C1 segment of cervical spinal cord (tissue), 14 donors: ENCODE measurements at places on chromosomes 3 and 15.
A peak's percentile ranks its signal among the peaks of the same experiment; 100 is the strongest.

- DNase-seq = no peak
These were observed 410.6 kb downstream of the FOXP1 start for GRCh38 chr3:71172951-71173350.

DNA sequence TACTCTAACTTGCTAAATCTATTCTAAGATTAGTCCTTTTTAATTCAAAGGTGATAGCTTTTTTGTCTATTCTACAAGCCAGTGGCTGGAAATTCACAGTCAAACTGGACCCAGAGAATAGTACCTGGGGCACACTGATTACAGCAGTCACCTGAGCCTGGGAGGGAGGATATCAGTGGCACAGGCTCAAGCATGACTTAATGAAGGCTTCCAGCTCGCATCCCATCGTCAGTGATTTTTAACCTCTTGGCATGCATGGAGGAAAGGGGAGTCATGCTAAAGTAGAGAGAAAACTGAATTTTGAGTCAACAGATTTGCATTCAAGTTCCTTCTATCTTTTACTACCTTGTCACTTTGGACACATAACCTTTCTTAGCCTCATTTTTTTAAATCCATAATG lies 24.8 kb downstream of the GOLIM4 start:
- DNase-seq = no peak

- no peak for DNase-seq
These were observed 47.2 kb upstream of the MME start for GRCh38 chr3:155032918-155033317.

DNA sequence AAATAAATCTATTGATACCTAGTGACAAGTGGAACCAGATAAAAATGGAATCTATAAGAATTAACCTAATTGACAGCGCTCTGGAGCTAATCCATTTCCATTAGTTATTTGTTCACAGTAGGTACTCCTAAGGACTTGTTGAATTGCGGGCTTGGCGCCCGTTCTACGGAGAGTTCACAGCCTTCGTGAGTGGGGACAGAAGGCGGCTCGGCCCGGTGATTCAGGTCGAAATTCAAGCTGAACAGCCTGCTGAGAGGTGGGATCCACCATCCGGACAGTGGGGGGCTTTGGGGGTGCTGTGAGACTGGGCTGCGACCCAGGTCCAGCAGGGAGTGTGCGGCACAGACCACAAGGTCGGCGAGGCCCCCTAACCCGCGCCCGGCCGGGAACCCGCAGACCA lies 779 bp upstream of the CTNNB1 start:
- no peak for DNase-seq

DNA sequence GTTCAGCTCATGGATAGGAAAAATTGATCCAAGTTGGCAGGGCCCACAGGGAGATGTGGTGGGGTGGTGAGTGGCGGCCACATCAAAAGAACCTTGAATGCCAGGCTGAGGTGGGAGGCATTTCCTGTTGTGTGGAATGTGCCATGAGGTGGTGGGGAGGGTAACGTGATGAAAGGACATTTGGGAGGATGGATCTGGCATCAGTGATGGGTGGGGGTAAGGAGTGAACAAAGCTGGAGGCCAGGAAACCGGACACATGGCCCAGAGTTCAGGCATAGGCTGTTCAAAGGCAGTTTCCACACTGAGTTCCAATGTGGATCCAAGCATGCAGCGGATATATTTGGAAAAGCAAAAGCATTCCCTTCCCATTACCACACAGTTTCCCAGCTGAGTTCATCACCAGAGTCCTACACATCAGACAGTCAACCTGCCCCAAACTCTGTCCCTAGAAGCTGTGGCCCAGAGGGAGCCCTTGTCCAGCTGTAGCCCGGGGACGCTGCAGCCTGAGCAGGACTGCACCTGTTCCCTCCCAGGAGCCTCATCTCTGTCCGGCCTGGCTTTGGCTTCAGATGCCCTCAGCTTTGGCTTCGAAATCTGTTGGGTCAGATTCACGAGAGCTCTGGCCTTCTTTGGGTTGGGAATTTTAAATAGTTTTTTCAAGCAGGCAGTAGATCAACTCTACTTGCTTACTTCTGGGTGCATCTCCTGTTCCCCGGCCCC lies 37.8 kb upstream of the GOLGA6B start:
- DNase-seq = no peak

DNA sequence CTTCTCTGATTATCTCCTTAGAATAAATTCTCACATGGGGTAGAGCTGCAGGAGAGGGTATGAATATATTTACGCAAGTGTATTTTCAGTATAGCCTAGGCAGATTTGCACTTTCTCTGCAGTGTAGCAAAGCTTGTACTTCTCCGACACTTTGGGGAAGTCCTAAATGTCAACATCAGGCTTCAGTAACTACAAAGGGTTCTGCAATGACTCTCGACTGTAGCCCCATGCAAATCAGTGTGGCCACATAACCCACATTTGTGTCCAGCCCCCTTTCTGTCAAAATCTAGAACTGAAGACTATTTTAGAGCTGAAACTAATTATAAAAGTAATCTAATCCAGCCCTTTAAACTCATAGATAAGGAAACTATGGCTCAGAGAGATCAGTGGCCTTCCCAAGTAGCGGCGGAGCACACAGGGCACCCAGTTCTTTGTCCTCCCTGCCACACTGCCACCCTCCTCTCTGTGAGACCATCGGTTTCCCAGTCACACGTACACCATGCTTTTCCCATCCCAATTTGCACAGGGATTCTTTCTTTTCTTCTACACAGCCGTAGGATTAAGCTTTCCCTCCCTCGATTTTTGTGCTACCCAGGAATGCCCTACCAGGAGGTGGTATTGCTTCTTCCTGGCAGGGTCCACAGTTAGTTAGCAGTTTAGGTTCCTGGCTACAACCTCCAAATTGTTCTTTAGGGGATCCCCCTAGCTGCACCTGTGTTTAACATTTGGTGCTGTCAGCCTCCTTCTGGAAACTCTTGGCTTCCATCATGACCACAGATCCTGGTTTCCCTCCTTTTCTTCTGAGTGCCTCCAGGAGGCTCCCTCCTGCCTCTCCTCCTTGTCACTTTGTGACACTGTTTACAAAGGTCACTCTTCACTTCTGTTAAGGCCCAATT lies 22.9 kb downstream of the MRAS start:
- no peak for DNase-seq

GRCh38 chr3:114223143-114223542 lies 14.2 kb downstream of the ZNF80 start:
- no peak for DNase-seq

DNA sequence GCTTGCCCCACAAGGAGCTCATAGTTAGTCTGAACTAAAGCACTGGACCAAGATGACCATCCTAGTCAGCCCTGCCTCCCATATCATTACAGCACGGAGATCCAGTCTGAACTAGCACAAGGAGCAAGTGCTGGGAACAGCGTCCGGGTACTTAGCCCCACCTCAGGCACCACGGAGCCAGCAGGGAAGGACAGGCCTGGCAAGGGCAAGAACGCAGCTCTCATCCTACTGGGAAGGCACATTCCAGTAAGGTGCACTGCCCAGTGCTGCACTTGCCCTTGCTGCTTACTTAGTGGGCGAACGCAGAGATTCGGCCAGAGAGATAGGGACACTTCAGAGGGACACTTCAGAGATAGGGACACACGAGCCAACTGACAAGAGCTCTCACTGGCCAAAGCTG lies 27.6 kb downstream of the SEC61A1 start:
- no peak for DNase-seq

GRCh38 chr15:49036650-49037545 lies 9.3 kb downstream of the SECISBP2L start:
- no peak for DNase-seq

DNA sequence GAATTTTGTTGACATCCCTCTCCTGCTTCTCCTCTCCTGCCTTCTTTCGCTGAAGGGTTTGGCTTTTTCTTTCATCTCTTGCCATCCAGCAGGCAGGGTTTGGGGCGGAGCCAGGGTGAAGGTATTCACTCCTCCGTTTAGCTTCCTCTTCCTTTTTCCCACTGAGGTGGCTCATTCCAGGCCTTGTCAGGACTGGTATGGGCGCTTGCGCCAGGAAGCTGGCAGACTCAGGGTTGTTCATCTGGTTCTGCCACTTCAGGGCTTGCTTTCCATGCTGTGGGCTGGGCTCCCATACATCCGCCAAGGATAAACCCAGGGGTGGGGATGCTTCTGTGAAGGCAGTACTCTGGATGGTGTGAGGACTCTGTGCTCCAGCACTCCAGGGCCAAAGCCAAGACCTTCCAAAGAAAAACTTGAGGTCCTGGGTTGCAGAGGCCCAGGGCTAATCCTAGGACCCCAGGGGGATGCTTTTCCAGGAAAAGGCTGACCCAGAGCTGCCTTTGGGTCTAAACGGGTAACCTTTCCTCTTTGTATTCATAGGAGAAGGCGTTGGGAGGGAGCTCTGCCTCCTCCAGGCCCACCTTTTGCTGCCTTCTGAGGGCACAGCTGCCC lies 7.7 kb upstream of the AMOTL2 start:
- DNase-seq = no peak

GRCh38 chr3:155984791-155985417 lies 114.5 kb downstream of the GMPS start:
- DNase-seq = no peak

- DNase-seq = no peak
These were observed 14.4 kb upstream of the OCA2 start for GRCh38 chr15:28113394-28114113.

DNA sequence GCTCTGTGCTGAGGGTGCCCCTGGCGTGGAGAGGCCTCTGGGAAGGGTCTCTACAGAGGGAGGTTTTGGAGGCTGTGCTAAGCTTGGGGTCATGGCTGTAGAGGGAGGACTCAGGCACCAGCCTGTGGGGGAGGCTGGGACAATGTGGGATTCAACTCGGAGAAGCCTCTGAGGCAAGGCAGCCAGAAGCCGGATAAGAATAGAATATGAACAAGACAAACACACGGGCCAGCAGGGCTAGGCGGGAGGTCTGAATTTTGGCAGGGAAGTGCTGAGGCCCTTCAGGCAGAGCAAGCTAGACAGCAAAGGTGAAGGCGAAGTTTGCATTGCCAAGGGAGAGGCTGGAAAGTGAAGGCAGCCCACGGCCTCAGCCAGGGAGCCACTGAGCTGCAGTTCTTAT lies 612.1 kb upstream of the NR2F2 start:
- no peak for DNase-seq

DNA sequence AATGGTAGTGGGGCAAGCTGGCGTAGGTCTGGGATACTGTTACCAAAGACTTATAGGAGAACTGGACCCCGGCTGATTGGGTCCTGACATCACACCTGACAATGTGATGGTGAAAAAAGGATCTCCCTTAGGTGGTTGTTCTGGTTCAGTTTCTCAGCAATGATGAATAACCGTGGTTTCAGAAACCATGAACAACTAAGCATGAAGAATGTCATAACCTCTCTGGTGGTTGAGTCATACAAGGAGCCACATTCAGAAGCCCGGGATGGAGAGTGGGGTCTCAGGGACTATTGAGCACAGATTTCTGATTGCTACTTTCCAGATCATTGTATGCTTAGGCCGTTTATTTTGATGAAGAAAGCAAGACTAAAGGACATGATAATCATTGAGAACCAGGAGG lies 17.4 kb downstream of the GPR160 start:
- DNase-seq = no peak

GRCh38 chr15:33678176-33678575 lies 290.1 kb upstream of the CHRM5 start:
- no peak for DNase-seq

GRCh38 chr3:149371001-149371722 lies 6.3 kb downstream of the TM4SF1 start:
- no peak for DNase-seq

DNA sequence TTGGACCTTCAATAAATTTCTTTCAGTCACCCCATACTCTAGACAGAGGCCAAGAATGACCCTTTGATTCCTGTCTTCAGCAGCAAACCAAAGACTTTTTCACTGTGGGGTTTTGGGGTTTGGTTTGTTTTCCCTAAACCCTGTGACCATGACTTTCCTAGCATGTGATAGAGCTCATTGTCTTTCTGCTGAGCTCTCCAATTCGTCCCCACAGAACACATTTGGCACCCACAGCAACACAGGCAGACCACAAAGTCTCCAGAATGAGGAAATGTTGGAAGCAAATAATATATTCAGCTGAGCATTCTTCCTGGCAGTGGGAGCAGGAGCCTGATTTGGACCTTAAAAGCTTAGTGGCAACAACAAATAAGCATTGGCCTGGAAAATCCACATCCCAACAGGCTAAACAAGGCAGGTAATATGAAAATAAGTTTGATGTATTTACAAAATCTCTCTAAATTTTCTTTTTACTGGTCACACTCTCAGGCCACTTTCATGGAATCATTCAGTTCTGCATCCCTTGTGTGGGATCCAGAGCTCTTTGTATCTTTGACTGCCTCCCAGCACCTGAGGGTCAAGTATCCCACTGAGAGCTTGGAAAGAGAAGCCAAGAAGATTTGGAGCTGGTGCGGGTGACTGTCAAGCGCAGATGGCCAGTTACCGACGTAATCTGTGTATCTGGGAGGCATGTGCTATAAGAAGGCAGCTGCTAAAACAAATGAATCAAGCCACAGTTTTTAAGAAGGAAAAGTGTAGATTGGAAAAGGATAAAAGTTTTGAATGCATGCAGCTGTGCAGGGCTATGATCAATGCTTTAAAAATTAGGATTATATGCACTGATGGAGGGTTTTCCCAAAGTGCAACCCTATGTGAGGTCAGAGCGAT lies 36.5 kb upstream of the CPB1 start:
- peak; percentile 42 for DNase-seq

DNA sequence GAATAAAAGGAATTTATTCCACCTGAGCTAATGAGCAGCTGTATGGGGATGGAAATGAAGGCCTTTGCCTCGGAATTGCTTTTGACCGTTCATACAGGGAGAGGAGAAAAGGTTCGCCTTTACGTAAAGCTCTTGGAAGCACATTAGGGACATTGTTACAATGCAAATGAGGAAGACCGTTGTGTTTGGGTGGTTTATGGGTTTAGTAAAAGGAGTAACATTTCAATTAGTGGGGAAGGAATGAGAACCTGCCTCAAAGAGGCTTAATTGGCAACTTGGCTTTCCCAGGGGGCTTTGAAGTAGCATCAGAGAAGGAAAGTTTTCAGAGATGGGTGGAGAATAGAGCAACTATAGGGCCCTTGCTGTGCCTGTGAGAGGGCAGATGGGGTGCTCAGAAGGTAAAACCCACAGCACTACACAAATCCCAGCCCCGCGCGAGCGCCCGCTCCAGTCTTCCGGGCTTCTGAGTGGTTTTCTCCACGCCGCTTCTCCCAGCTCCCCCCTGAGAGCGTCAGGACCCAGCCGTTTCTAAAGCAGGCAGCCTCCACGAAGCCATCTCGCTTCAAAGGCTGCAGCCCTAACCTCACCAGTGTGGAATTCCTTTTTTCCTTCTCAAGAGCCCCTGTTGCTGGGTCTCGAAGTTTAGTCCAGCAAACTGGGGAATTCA lies 192.0 kb upstream of the HES1 start:
- DNase-seq = no peak

- DNase-seq = no peak
These were observed 166.4 kb downstream of the SUCNR1 start for GRCh38 chr3:152039887-152040286.

GRCh38 chr3:184662187-184662586 lies 49.7 kb downstream of the MAGEF1 start:
- no peak for DNase-seq

DNA sequence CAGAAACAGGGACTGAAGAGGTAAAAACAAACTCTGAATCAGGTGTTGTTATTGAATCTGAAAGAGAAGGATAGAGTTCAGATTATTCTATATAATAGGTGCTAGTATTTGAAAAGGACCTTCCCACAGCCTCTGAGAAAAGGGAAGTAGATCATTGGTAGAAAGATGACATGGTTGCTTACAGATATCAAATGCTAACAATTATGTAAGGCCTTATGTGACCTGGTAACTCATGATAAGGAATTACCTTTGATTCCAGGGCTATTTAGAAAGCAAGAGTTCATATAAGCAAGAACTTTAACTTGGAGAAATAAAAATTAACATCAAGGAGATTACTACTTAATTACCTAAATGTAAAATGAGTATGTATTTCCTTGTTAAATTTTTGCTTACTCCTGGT lies 7.6 kb downstream of the SLC27A2 start:
- no peak for DNase-seq

- no peak for DNase-seq
These were observed 78.2 kb downstream of the ATG7 start for GRCh38 chr3:11350374-11350773.
